ENCODE measurements at places on chromosomes 11 and 22.

DNA sequence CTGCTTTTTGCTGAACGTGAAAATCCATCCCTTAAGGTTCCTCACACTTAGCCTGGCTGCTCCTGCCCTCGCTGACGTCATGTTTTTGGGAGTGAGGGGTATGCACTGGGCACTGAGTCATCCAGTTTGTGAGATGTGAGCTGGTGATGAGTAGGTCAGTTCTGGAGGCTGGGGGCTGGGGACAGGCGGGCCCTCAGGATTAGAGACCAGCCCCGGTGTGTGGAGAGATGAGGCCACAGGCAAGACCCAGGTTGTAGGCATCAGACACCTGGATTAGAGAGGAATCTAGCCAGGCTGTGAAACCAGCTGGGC lies 9.2 kb downstream of the KCNC1 start:
- no peak for DNase-seq

- DNase-seq: no peak
Observed at GRCh38 chr11:13883042-13883441, 79.5 kb upstream of the SPON1 start.

DNA sequence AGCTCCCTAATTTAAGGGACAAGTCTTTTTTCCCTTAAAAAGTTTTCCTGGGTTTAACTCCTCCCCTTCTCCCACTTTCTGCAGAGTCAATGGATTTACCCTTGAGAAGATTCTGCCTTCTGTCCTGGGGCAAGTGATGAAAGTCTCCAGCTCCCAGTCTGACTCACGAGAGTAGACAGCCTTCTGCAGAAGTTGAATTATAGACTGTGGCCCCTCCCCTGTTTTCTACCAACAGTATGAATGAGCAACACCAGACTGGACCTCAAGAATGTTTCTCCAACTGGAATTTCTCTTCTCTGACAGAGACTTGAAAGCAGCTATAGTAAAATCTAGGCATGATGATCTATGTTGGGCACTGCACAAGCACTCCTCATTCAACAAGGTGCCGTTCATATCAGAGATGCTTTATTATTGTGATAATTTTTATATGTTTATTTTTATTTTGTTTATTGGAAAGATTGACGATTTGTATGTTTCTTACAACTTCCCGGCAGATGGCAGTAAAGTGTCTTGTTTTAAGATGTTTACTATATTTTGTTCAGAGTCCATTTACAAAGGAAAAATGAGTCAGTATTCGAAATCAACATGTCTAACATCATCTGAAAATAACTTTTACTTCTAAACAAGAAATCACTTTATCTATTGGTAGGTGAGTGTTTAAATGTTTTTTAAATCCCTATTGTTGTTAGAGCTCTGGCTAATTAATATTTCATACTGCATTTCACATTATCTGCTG lies 56.6 kb downstream of the LMO2 start:
- DNase-seq: no peak

GRCh38 chr11:10886652-10887250 lies 28.9 kb upstream of the ZBED5 start:
- no peak for DNase-seq

DNA sequence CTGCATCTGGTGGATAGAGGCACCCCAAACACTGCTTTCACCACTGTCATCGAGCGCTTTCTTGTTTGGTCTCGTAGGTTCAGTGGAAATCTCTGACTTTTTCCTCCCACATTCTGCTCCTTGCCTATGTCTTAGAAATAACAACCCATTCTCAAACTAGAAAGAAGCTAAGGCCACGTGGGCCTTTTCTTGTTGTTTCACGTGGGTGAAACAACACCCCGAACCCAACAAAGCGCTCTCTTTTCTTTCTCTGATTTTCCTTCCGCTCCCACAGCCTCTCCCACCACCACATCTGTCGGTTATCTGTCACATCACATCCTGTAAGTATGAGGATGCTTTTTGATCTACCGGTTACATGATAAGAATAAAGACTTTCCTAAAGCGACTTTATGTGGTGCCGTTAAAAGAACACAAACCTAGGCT lies 77.1 kb downstream of the LINC01488 start:
- DNase-seq: no peak

- no peak for DNase-seq
Observed at GRCh38 chr11:24093375-24093774, 403.5 kb upstream of the LUZP2 start.

DNA sequence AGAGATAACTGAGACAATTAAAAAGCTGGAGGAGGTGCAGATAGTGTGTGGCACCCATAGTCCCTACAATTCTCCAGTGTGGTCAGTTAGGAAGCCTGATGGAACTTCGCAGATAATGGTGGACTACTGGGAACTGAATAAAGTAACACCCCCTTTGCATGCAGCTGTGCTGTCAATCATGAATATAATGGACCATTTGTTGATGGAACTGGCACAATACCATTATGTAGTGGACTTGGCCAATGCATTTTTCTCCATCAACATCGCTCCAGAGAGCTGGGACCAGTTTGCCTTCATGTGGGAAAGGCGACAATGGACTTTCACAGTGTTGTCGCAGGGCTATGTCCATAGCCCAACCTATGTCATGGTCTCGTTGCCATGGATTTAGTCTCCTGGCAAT lies 324.2 kb downstream of the TMEM135 start:
- no peak for DNase-seq
